ENCODE measurements at places on chromosomes 6 and 20.
A peak's percentile ranks its signal among the peaks of the same experiment; 100 is the strongest.

GRCh38 chr6:142276256-142276655 lies 25.6 kb upstream of the ADGRG6 start:
- no peak for DNase-seq

- no peak for DNase-seq
Measured at GRCh38 chr20:9147547-9148024, 78.7 kb downstream of the PLCB4 start.

GRCh38 chr6:99467509-99468106 lies 42.5 kb upstream of the PNISR start:
- peak; percentile 42 for DNase-seq

DNA sequence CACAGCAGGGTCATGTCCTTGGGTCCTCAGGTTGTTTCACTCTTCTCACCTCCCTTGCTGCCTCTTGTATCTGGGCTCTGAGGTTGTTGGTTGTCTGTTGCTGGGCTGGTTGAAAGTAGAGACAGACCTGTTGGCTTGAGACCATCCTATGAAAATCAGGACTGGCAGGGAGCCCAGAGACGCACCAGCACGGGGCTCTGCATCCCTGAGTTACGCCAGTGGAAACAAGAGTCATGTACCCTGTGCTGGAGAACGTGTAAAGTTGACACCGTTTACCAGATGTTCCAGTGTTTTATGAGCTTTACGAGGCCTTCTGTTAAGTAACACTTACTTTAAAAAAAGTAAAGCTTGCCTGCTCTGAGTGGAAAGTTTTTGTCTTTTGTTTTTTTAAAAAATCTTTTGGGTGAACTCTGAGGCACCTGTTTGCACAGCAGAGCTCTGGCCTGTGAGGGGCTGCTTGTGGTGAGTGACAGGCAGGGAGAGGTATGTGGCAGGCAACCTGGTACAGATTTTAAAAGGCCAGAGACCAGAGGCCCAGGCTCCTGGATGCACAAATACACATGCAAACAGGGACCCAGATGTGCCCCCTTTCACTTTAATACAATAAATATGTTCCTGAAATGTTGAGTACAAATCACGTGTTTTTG lies 260.0 kb upstream of the SUPT3H start:
- no peak for DNase-seq

- no peak for DNase-seq
Measured at GRCh38 chr20:4064144-4064909, 49.0 kb upstream of the RNF24 start.

GRCh38 chr6:134535831-134536230 lies 217.9 kb upstream of the SGK1 start:
- DNase-seq = no peak

GRCh38 chr6:152338335-152339125 lies 298.6 kb downstream of the SYNE1 start:
- peak; percentile 49 for DNase-seq

- peak; percentile 43 for DNase-seq
Measured at GRCh38 chr6:53461041-53461656, 83.8 kb downstream of the GCLC start.

GRCh38 chr6:116737004-116737403 lies 28.5 kb downstream of the FAM162B start:
- no peak for DNase-seq

DNA sequence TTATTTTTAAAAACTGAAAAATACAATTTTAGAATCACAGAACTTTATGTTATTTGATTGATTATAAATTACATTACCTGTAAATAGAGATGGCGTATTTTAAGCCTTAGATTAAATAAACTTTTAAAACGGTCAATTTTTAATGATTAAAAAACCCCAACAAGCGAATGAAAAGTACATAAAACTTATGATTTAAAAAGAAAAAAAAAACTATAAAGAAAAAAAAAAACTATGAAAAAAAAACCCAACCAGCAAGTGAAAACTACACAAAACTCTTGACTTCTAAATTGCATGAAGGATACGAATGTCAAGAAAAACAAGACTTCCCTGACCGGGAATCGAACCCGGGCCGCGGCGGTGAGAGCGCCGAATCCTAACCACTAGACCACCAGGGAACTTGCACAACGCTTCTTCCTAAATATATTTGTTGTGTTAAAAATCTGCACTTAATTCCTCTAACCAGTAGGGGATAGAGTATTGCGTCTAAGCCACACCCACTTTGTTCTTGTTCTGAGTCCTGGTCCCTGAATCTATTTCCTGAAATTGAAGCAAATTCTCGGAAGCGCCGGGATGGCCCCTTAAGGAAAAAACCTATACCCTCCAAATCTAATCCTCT lies 10.7 kb upstream of the NCOA7 start:
- DNase-seq = peak; percentile 87

DNA sequence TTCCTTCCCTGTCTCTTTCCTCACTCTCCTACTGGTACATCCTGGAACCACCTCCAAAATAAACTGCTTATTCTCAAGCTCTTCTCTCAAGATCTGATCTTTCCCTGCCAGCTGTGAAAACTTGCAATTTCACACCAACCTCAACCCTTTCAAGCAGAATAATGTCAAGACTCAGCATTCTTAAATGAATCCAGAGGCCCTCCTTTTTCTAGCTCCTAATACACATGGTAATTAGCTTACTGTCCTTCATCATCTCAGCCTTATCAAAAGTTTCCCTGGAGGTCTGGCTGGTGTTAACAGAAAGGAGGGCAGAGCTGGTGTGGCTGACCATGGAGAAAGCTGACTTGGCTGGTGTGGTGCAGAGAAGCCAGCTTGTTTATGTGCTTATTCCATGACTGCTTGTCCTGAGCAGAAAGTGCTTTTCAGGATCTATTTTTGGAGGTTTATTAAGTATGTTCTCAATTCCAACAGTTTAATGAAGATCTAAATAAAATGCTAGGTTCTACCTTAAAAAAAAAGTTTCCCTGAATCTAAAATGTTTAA lies 50.5 kb downstream of the CFAP61 start:
- DNase-seq = peak; percentile 0

DNA sequence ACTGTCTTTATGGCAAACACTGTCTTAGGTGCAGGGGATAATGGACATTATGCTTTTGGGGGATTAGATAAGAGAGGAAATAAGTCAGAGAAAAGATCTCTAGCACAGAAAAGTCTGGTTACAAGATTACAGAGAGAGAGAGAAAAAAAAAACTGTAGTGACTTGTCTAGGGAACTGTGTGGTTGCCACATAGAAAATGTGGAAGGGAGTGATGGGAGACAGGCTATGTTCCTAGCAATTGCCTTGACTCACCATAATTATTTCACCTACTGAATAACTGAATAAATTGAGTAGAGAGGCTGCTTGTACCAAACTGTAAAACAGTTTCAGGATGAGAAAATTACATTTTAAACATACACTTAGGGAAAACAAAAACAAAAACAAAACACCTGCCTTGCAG lies 229.7 kb downstream of the LAMA2 start:
- no peak for DNase-seq

DNA sequence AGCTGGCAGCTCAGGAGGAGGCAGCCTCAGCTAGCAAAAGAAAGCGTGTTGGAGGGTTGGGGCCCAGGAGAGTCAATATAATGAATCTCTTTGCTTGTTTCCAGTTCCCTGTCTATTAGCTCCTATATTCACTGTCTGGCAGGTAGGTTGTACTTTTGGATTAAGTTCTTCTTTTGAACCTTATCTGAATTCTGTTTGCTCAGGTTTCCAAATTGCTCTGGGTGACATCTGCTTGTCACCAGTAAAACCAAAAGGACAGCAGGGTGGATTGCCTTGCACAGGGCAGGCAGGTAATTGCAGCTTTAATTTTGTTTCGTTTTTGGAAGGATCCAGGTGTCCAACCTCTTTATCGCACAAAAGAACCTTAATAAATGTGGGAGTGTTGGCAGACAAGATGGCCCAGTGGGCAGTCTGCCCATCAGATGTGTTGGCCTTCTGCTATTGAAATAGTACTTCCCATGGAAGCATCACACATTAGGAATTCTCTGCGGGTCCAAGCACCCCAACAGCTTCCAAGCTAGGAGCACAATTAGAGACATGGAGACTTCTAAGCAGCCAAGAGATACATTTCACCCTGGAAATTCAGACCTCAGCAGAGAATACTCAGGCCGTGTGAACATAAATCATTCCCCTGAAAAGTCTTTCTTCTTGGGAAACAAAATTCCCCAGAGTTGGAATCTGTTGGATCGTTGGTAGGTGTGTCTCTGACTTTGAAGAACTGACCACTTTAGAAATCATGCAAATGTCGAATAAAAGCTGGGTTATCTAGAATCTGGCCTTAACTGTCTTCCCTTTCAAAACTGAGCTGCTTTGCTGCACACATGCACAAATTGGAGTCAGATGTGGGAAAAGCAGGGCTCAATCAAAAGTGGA lies 286.9 kb upstream of the BMP2 start:
- DNase-seq = no peak

GRCh38 chr6:37695273-37695672 lies 2.4 kb downstream of the MDGA1 start:
- DNase-seq = no peak

- no peak for DNase-seq
Measured at GRCh38 chr20:23146857-23147637, 60.9 kb upstream of the CD93 start.

- DNase-seq = no peak
Measured at GRCh38 chr20:90651-91050, 3.2 kb downstream of the DEFB125 start.

GRCh38 chr20:4905613-4906012 lies 95.7 kb downstream of the SLC23A2 start:
- DNase-seq = no peak

DNA sequence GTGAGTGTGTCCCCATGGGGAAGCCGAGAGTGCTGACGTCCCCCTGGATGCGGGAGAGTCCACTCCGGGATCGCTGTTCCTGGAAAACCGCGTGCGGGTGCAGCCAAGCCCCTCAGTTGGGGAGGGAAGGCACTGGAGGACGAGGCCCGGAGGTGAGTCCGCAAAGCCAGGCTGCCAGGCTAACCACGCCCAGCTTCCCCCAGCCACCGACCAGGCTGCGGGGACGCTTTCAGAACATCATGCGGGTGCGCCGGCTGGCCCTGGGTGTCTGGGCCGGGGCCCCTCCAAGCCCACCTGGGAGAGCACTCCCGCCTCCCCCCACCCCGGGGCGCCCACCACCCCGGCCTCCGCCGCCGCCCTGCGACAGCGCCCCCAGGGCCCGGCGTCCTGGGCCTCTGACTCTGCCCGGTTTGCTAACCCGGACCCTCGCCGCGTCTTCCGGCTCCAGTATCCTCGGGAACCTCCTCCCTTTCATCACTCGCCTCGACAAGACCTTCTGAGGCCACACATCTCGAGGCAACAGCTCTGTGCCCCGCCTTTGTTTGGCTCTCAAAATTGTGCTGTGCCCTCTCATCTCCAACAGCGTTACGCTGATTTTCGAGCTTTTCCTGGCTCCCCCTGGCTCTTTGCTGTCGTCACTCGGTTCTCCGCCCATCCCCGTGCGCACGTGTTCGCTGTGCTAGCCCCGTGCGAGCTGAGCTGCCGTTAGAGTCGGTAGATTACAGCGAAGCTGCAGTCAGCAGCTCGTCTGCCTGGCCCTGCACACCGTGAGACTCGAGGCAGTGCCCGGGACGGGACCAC lies 47.1 kb upstream of the ENTPD6 start:
- DNase-seq = no peak

DNA sequence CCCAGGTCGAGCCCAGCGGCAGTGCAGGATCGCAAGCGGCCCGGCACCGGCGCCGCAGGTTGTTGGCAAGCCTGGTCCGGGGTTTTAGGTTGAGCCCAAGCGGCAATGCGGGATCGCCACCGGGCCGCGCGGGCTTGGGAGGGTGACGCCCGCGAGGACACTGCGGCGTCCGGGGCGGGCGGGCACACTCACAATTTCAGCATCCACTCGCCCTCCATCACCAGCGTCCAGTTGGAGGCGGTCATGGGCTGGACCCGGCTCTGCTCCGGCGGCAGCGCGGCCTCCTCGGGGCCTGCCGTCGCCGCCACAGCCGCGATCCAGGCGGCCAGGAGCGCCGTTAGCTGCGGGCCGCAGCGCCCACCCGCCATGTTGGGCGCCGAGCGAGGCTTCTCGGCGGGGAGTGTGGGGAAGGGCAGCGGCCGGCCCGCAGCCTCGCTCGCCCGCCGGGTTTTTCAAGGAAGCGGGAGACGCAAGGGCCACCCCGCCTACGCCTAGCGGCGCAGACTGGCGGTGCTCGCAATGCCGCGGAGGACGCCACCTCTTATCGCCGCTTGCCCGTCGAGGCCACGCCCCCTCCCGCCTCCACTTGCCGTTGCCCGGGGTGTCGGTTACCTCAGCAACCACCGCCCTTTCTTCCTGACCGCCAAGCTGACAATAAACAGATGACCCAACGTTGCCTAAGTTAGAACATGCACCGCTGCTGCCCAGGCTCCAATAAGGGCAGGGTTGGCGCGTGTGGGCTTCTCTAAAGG lies at the start of gene TMX4:
TSS of gene TMX4 (minus strand) at position 516 of the 752 bp plus-strand sequence. CDS start at position 368, 148 bp downstream.
- peak; percentile 93 for DNase-seq

DNA sequence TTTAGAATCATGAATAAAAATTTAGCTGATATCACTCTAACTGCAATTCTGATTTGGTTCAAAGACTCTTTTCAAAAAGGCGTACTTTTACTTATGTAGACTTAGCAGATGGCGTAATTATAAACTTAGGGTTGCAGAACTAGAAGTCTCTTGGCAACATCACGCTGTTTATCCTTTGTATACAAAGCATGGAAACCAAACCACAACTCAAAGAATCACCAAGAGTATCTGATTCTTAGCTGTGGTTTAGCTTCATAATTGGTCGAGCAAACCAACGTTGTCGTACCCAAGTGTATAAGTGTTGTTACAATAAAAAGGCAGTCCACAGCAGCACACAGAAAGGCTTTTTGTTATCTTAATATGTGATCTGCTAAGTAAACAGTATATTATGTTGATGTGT lies 18.2 kb downstream of the STMND1 start:
- no peak for DNase-seq

DNA sequence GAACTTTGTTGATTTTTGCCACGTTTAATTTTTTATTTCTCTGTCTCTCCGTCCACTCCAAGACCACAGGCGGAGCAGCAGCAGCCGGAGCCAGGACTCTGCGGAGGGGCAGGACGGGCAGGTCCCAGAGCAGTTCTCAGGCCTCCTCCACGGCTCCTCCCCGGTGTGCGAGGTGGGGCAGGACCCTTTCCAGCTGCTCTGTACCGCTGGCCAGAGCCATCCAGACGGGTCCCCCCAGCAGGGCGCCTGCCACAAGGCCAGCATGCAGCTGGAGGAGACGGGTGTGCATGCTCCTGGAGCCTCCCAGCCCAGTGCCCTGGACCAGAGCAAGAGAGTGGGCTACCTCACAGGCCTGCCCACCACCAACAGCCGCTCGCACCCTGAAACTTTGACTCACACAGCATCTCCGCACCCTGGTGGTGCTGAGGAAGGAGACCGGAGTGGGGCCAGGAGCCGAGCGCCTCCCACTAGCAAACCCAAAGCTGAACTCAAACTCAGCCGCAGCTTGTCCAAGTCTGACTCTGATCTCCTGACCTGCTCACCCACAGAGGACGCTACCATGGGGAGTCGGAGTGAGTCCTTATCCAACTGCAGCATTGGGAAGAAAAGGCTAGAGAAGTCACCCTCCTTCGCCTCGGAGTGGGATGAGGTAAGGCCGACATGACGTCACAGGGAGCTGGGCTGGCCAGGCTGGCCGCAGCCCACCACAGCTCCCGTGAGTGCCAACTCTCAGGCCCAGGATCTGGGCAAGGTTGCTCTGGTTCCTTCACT lies 123.5 kb downstream of the TCP11 start:
- DNase-seq = no peak

Measured in GM13976 (cell line).